ENCODE measurements at places on chromosomes 6 and 20. TPM values are rescaled to one million over a fixed set of nuclear protein-coding genes. Genes with fewer than 3 reads are reported as not detected.

CPXM1 gene
- total RNA-seq = 0.50 TPM

SGK2 gene
- total RNA-seq = 0.26 TPM

SLC13A3 gene
- total RNA-seq = 4.1 TPM

TREM2 gene
- under 0.01 TPM for total RNA-seq

LY6G6C gene
- total RNA-seq = not detected

MYLK4 gene
- 0.26 TPM for total RNA-seq

LHFPL5 gene
- total RNA-seq = not detected

C20orf141 gene
- total RNA-seq = not detected

ZSWIM1 gene
- 4.5 TPM for total RNA-seq

C6orf52 gene
- 0.26 TPM for total RNA-seq

KLC4 gene
- 22.5 TPM for total RNA-seq

IMPG1 gene
- not detected for total RNA-seq

SMIM28 gene
- total RNA-seq = not detected

ADGRF5 gene
- total RNA-seq = 0.26 TPM
